Tibial nerve (tissue), 4 donors: ENCODE measurements at places on chromosomes 5 and 9.

- no peak overlapping the region for H3K27ac ChIP-seq
- no peaks in the 10 kb centered on the region for H3K36me3 ChIP-seq
- peak; percentile 16 for DNase-seq
- no peaks in the 10 kb centered on the region for H3K27me3 ChIP-seq
- H3K4me1 ChIP-seq, result no peaks in the 10 kb centered on the region
Observed at GRCh38 chr9:7336356-7337065, 463.1 kb downstream of the DMAC1 start.

DNA sequence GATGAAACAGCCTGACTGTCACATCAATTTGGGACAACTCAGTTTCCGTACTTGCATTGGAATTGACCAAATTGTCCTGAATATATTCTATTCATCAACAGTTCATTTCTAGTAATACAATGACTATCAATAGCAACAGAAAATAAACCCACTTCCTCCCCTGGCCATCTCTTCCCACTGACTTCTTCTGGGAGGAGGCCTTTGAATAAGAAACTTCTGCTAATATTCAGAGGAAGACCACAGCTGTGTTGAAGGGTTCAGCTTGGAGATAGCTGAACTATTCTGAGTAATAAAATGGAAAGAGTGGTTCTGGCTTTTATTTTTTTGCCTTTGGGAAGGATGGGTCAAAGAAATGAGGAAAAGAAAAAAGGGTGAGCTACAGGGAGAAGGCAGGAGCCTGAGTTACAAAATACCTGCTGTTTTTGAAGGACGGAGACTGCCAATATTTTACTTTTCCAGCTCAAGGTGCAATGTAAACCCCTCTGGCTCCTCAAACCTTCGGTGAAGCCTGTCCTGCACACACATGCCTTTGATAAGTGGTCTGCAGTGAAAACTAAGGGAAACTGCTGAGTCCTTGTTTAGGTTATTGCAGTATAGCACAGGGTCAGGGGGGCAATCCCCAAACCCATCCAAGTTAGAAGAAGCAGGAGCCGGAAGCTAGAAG lies 29.9 kb downstream of the FYB1 start:
- H3K27ac ChIP-seq, result no peak overlapping the region
- no peaks in the 10 kb centered on the region for H3K36me3 ChIP-seq
- no peaks in the 10 kb centered on the region for H3K4me1 ChIP-seq
- no peak overlapping the region for H3K4me3 ChIP-seq
- H3K27me3 ChIP-seq, result no peaks in the 10 kb centered on the region

DNA sequence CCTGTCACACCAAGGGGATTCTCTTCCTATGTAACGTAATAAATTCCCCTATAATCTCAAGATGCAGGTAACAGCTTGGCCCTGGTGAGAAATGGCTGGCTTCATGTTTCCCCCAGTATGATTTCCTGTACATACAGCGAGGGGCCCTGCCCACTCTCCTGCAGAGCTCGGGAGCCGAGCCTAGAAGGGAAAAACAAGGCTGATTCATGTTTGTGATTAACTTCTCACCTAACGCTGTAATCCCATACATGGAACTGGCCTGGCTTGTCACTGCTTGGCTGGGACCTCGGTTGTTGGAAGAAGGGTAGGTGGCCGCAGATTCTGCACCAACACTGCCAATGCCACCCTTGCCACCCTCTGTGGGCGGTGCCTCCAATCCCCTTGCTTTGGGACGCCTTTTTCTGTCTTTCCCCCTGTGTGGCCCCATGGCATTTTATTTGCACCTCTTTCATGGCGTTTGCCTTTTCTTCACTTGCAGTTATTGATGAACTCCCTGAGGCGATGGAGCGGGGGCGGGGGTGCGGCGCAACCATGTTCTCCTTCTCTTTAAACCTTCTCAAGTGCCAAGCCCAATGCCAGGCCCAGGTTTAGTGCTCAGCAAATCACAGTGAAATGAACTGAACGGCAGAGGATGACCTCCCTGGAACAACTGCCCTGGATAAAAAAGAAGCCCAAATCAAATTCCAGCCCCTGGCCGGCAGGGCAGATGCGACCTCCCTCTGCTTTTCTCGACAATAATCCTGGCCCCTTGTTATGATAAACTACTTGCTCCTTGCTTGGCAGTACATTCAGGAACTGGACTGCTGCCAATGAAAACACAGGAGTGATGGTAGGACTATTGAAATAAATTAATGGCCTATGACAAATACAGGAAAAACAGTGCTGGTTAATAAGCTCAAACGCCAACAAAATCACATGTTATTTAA lies 108.1 kb downstream of the TMEM174 start:
- H3K4me3 ChIP-seq, result no peak overlapping the region
- H3K36me3 ChIP-seq, result no peaks in the 10 kb centered on the region
- H3K27ac ChIP-seq, result peak overlapping the region; percentile 91
- peaks cover 33% of the 10 kb centered on the region for H3K4me1 ChIP-seq

- no peak overlapping the region for H3K4me3 ChIP-seq
- DNase-seq, result peak; percentile 71
- no peaks in the 10 kb centered on the region for H3K4me1 ChIP-seq
- H3K27me3 ChIP-seq, result no peaks in the 10 kb centered on the region
Observed at GRCh38 chr5:94968507-94969095, 316.3 kb downstream of the MCTP1 start.

- H3K27me3 ChIP-seq, result no peaks in the 10 kb centered on the region
- DNase-seq, result peak; percentile 21
- no peak overlapping the region for H3K4me3 ChIP-seq
- peaks cover 40% of the 10 kb centered on the region for H3K4me1 ChIP-seq
Observed at GRCh38 chr5:172789687-172790495, 18.9 kb upstream of the DUSP1 start.

GRCh38 chr5:89535411-89535810 lies 652.4 kb upstream of the MEF2C start:
- no peak overlapping the region for H3K27ac ChIP-seq
- H3K4me3 ChIP-seq, result no peak overlapping the region
- no peaks in the 10 kb centered on the region for H3K4me1 ChIP-seq
